ENCODE measurements at places on chromosomes 6 and 20. TPM values are rescaled to one million over a fixed set of nuclear protein-coding genes. Genes with fewer than 3 reads are reported as not detected.

GRCh38 chr6:98949589-98949988 is 1.8 kb upstream of the FBXL4 start:
- peaks cover 18% of the 10 kb centered on the region for H3K4me1 ChIP-seq
- H3K4me3 ChIP-seq = no peak overlapping the region
- no peaks in the 10 kb centered on the region for H3K36me3 ChIP-seq
- DNase-seq = no peak
- H3K27ac ChIP-seq = no peak overlapping the region

FERMT1 gene
- total RNA-seq = not detected

HLA-DQB1 gene
- total RNA-seq = 15.1 TPM

ID4 gene
- total RNA-seq = not detected
